NCI-H1048 (cell line): ENCODE measurements at places on chromosomes 2 and 18.

DNA sequence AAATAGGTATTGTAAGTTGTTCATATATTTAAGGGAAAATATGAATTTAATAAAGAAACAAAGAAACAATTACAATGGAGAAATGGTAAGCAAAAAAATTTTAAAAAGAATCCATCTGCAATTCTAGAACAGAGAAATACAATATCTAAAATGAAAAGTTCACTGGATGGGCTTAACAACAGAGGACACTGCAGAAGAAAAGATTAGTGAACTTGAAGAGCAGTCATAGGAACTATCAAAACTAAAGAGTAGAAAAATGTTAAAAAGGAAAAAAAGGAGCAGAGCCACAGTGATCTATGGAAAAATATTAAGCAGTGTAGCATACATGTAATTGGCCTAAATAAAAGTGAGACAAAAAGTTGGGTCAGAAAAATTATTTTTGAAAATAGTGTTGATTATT is 83.5 kb downstream of the ALK start:
- DNase-seq: no peak

GRCh38 chr2:55014962-55015939 is 35.0 kb downstream of the RTN4 start:
- peak; percentile 47 for DNase-seq

DNA sequence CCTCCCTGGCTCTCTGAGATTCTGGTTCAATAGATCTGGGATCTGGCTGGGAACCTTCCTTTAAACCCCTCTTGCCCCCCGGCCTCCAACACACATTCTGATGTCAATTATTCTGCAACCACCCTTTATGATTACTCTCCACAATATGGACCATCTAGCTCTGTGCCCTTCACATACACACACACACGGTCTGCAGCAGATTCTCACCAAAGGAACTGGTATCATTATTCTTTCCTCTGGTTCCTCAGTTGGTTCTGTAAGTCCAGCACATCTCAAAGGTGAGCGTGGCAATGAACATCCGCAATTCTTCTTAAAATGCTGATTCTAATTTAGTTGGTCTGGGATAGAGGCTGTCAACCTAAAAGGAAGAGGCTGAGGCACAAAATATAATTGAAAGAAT is 2.8 kb upstream of the TMEM163 start:
- DNase-seq: no peak

GRCh38 chr18:31244771-31245394 is 73.1 kb upstream of the DSG1 start:
- peak; percentile 42 for DNase-seq

- DNase-seq: no peak
These were observed 39.7 kb upstream of the RAPH1 start for GRCh38 chr2:203574824-203575223.

- DNase-seq: no peak
These were observed 273.0 kb downstream of the RNF152 start for GRCh38 chr18:61619783-61620182.

GRCh38 chr2:187552828-187553681 is 1.2 kb downstream of the TFPI start:
- no peak for DNase-seq

- no peak for DNase-seq
These were observed 568 bp downstream of the RAB31 start for GRCh38 chr18:9708434-9709303.

GRCh38 chr18:251572-251971 is 16.3 kb downstream of the THOC1 start:
- DNase-seq: no peak

- DNase-seq: no peak
These were observed 11.4 kb upstream of the MBD2 start for GRCh38 chr18:54235871-54236270.

- DNase-seq: no peak
These were observed 68.1 kb downstream of the STPG4 start for GRCh38 chr2:47087051-47087450.

DNA sequence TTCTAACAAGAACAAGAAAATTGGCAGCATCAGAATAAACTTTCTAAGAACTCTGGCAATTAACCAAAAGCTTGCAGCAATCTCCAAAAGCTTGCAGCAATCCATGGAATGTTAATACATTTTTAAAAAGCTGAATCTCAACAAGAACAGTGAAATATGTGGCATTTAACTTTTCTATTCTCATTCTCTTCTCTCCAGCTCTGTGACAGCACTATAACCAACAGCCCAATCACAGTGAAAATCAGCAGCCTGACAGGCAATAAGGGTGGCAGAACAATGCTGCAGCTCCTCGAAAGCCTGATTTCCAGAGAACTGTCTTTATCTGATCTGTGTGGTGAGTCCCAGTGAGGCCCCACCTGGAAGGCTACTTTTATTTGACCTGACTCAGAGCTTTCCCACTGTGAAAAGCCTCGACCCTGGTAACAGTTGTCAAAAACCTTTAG is 60.0 kb downstream of the TMEM131 start:
- no peak for DNase-seq

GRCh38 chr18:3383381-3383915 is 66.5 kb upstream of the TGIF1 start:
- no peak for DNase-seq

- no peak for DNase-seq
These were observed 57.9 kb downstream of the NCK2 start for GRCh38 chr2:105802587-105802986.

DNA sequence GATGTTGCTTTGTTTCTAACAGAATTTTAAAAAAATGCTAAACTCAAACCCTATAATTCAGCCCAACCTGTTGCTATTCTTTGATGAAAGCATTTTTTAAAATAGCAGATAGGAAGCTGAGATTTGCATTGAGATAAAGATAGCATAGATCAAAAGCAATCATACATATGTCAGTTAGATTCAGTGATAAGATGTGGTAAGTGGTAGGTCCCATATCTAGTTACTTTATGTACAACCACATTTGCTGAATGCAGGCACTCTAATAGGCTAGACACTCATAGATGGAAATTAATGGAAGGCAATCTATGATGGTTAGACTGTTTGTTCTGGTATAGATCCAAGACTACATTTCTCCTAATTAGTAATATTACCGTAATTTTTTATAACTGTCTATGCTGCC is 27.2 kb upstream of the C1D start:
- DNase-seq: no peak

DNA sequence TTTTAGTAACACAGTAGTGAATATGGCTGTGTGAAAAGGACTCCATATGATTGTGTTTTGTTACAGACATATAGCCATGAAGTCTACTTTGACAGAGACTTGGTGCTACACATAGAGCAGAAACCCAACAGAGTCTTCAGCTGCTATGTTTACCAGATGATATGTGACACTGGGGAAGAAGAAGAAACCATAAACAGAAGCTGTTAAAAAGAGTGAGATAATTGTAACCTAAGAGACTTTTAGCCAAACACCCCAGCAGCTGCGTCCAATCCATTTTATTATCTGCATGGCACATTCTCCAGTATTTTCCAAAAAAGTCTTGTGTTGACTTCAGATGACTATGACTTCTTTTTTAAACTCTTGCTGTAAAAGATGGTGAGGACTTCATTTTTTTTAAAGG is 41.4 kb upstream of the CYBRD1 start:
- DNase-seq: no peak

GRCh38 chr2:220701115-220701514 is 871.0 kb downstream of the EPHA4 start:
- no peak for DNase-seq

- DNase-seq: no peak
These were observed 2.0 kb upstream of the OSR1 start for GRCh38 chr2:19360266-19360965.

DNA sequence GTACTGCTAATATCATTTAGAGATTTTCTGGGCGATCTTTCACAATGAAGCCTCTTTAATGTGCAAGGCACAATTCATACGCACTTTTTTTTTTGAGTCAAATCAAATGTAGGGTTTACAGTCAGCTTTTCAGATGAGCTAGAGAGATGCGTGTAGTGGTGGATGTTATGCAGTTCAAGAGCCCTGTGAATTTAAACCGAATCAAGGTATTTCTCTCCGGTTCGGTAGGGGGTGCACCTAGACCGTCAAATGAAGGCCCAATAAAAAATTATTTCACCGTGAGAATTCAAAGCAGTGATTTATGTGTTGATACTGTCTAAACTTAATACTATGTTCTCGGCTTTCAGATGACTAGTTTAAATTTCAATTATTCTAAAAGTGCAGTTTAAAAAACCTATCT is 1.1 kb downstream of the PTH2R start:
- no peak for DNase-seq

GRCh38 chr2:3770724-3771415 is 67.5 kb downstream of the DCDC2C start:
- no peak for DNase-seq

DNA sequence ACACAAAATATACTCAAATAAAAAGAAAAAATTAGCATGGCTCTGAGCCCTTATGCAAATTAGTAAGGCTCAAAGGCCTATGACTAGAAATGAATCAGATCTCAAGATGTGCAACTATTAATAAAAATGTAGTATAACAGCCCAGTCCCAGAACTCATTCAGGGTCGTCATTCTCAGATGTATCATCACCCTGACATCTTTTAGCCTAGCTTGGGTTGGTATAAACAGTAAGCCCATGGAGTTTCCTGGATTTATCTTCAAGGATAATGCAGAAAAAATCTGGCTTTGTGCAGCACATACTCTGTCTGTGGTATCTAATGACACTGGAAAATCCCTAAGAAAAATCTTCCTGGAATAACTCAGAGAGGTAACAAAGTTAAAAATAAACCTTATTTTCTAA is 239.3 kb downstream of the ZNF385B start:
- no peak for DNase-seq

- DNase-seq: no peak
These were observed 21.4 kb upstream of the STON1 start for GRCh38 chr2:48508461-48509124.

DNA sequence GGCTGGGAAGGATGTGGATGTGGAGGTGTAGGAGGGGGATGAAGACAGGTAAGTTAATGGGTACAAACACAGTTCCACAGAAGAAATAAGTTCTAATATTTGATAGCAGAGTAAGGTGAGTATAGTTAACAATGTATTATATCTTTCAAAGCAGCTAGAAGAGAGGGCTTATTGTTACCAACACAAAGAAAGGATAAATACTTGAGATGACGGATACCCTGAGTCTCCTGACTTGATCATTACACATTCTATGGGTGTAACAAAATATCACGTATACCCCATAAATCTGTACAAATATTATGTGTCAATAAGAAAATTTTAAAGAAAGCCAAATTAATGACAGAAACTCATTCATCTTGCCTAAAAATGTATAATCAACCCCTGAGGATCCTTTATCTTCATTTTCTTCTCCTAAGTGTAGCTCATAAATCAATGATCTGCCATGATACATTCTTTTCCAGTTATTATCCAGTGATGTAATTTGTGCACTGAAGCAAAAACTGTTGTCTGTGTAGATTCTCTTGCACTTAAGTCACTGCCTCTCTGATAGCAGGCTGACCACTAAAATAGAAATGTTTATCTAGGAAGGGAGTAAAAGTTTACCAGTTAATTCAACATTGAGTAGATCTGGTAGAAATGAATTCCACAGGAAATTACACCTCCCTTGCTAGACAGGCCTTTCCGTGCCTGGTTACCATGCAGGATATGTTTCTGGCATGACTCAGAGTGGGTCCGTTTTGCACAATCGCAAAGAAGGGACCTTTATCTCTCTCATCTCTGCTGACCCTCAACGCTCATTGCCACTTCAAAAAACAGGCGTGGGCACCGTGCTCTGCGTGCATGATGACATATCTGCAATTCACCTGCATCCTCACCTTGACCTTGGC is 249.7 kb upstream of the NCKAP5 start:
- no peak for DNase-seq

DNA sequence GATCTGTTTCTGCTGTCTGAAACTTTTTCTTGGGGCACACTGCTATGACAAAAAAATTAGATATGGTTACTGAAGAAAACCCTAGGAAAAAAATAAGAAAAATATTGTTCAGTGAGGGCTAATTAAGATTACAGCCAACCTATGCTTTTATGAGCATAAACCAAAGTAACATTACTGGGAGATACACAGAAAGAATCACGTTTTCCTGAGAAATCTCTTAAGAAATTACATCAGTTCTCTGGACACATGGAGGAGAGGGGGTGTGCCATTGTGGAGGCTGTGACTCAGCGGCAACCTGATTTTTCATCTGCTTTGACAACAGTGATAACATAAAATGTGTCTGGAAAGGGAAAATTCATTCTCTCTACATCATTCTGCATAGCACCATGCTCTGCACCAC is 13.4 kb upstream of the NMI start:
- no peak for DNase-seq

DNA sequence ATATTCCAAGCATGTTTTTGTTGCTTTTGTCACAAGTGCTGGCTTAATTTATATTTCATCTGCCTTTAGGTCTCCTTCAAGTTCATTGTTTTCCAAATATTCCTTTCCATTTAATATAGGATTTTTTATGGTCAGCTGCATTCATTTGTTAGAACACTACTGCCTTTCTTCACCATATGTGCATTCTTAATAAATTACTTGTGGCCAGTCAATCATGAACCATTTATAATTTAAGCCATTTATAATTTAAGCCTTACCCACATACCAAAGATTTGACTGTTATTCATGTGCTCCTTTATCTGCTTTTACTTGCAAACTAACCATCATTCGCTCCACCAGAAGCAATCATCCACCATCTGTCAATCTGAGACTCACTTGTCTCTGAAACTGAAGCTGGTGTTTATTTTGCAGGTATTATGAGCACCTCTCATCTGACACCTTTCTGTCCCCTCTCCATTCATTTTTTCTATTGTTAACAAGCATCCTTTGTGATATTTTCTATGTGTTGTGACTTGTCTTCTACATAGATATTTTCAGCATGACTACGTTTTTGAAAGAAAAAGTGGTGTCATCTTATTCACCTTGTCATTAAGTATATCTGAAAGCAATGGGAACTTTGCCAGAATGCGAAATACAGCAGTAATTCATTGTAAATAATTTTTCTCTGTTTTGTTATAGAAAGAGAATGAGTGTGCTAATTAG is 786.8 kb downstream of the KCNJ3 start:
- DNase-seq: no peak

GRCh38 chr2:134703426-134703825 is 15.4 kb downstream of the TMEM163 start:
- no peak for DNase-seq

GRCh38 chr2:26590980-26591618 is 50.1 kb downstream of the CIB4 start:
- no peak for DNase-seq

DNA sequence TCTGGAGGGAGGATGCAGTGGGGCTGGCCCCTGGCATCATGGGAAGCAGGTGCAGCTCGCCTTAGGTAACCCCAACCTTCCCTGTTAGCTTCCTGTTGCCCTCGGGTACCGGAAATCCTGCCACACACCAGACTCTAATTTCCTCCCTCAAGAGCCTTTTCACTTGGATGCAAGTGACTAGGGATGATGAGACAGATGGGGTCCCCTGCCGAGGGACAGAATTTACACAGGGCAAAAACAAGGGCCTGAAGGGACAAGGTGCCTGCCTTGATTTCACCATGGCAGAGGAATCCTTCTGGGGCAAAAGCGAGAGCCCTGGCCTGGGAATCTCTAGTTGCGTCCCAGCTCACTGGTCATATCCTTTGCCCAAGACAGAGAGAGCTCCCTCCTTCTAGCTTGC is 263.1 kb downstream of the LOXHD1 start:
- no peak for DNase-seq
